ENCODE measurements at places on chromosomes 2 and 18.
A peak's percentile ranks its signal among the peaks of the same experiment; 100 is the strongest.

- DNase-seq: no peak
Measured at GRCh38 chr2:20494241-20494640, 47.4 kb downstream of the RHOB start.

- DNase-seq: no peak
Measured at GRCh38 chr2:21552981-21553380, 429.2 kb downstream of the TDRD15 start.

DNA sequence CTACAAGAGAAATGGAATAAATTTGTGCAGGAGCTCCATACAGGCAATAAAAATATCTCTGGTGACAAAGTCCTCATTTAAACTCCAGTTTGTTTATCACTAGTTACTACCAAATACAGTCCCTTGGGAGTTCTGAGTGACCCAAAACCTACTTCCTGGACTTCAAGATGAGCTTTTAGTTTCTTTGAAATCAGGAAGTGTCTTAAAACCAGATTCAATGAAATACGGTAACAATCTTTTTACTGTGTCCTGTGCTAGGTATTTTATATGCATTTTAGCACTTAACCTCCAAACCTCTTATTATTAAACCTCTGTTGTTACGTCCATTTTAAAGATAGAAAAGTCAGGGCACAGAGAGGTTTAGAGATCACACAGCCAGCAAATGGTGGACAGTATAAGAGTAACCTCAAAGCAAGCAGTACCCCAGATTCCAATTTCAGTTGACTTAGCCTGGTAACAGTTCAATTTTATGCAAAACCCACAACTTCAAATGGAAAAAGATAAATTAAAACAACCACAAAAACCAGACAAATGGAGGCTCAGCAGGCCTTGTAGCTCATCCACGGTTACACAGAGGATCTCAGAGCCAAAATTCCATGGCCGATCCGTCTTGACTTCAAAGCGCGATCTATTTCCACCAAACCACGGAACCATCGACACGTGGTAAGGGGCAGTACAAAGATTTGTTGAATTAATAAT, 1.3 kb upstream of the KCMF1 start:
- peak; percentile 63 for DNase-seq

DNA sequence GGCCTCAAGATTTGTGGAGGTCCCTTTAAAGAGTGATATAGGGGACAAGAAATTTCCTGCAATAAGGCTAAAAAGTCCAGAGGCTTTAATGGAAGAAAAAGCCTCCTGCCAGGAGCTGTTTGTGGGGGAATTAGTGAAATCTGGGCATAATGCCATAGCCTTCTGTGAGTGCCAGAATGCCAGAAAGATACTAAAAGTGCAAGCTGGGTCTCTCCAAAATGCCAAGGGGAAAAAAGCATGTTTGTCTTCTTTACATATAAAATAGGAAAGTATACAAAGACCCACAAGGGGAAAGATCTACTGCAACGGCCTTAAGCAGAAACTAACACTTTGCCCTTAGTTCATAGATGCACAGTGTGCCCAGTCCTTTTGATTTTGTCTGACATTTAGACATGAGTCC, 647.7 kb upstream of the ZNF804A start:
- DNase-seq: no peak

Data from OCI-LY7 (cell line).